ENCODE measurements at places on chromosomes 2 and 18.

DNA sequence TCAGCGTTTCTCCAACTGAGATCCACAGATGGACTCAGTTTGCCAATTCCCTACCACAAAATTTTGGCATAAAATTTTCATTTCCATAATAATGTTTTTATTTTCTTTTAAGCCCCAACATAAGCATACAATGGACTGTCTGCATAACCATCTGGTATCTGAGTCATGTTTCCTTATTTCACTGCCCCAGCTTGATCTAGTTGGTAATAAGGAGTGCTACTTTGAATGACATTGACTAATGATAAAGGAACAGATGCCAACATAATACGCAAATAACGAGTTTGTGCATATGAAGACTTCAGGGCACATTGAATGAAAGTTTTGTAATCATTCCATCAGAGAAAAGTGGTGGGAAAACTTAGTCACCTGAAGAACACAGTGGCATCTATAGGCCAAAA, 8.8 kb upstream of the MBD2 start:
- DNase-seq = no peak

- no peak for DNase-seq
These were observed 34.0 kb downstream of the NAPG start for GRCh38 chr18:10559553-10560451.

- DNase-seq = no peak
These were observed 882.5 kb downstream of the SLC4A3 start for GRCh38 chr2:220509966-220510365.

DNA sequence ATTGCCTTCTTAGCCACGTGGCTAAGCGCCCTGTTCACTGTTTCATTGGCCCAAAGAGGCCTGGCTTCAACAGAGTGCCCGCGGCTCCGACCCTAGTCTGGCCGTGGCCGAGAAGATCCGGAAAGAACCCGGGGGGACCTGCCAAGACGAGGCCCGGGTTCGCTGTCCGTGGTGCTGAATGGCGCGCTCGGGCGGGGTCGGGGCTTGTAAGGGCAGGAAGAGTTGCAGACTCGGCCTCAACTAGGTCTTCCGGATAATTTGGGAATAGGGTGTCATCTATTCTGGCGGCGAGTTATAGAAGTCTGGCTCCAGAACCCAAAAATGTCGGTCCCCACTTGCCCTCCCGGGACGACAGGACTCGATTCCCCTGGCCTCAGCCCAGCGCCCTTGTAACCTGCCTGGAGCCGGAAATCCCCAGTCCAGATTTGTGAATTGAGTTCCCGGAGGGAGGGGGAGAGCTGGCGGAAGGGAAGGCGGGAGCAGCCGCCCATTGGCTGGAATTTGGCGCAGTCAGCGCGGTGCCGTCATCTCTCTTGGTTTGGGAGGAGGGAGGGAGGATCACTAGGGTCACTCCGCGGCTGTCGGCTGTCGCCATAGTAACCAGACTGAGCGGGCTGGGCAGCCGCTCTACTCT, 3.5 kb downstream of the CDK5R2 start:
- peak; percentile 19 for DNase-seq

GRCh38 chr2:203688798-203689197, 17.6 kb upstream of the CD28 start:
- DNase-seq = peak; percentile 58

GRCh38 chr2:106804161-106804560, 81.8 kb downstream of the ST6GAL2 start:
- no peak for DNase-seq

DNA sequence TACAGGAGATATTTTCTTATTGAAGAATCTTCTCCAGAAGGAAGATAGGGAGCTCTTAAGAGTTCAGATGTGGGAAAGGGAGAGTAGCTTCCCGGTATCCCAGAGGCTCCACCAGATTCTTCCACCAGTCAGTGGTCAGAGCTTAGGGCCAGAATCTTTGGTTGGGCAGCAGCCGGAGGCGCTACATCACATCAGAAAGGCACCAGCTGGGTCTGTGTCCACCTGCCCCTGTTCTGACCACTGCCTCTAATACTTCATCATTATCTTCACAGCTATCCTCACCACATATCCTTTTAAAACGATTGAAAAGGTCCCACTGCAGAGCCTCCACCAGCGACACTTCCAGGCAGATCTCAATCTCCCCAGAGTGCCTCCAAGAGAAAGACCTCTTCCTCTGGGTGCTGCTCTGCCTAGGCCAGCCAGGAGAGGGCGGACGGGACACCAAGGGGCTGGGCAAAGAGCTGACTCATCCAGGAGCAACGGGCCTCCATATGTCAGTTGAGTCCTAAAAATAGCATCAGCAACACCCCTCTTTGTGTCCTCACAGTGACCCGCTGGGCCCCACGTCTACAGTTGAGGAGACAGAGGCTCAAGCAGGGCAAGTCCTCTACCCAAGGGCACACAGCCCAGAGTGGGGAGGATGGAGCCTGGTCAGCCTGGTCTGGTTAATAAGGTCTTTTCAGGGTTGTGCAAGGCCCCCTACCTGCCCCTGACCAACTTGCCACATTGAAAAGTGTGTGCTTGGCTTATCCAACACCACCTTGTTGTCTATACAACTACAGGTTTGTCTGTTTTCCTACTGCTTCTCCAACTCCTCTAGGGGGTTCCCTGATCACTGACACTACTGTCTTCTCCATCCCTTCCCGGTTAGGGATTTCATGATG, 81.2 kb downstream of the ADD2 start:
- no peak for DNase-seq

- peak; percentile 82 for DNase-seq
These were observed 155.9 kb downstream of the ESCO1 start for GRCh38 chr18:21444465-21445212.

DNA sequence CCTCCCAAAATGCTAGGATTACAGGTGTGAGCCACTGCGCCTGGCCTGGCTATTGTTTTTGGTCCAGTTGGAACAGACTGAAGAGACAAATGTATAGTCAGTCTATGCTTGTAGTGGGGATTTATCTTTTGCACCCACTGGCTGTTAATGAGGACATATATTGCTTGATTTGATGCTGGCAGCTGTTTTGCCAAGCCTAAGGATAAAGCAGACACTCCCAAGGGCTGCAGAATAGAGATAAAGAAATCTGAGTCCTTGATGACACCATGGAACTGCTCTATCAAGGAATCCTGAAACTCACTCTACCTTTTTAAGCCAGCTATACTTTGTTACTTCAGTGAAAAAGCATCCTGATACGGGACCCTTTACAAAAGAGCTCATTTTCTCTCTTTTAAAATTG, 43.1 kb upstream of the ENOSF1 start:
- DNase-seq = no peak

GRCh38 chr2:145040433-145040832, 520.5 kb upstream of the ZEB2 start:
- DNase-seq = no peak

DNA sequence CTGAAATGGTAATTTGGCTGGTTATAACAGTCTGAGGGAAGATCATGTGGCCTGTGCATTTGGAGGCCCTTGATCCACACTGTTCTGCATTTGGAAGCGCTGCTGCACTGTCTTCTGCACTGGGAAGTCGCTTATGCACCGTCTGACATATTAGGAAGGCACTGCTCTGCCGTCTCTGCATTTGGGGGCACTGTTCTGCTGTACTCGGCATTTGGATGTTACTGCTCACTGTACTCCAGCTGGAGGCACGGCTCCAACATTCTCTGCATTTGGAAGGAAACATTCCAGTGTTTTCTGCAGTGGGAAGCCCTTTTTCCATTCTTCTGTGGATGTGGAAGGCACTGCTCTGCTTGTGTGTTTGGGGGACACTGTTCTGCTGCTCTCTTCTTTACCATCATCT, 9.6 kb upstream of the PROM2 start:
- peak; percentile 40 for DNase-seq

- no peak for DNase-seq
These were observed 166.6 kb downstream of the PMAIP1 start for GRCh38 chr18:60066219-60066975.

DNA sequence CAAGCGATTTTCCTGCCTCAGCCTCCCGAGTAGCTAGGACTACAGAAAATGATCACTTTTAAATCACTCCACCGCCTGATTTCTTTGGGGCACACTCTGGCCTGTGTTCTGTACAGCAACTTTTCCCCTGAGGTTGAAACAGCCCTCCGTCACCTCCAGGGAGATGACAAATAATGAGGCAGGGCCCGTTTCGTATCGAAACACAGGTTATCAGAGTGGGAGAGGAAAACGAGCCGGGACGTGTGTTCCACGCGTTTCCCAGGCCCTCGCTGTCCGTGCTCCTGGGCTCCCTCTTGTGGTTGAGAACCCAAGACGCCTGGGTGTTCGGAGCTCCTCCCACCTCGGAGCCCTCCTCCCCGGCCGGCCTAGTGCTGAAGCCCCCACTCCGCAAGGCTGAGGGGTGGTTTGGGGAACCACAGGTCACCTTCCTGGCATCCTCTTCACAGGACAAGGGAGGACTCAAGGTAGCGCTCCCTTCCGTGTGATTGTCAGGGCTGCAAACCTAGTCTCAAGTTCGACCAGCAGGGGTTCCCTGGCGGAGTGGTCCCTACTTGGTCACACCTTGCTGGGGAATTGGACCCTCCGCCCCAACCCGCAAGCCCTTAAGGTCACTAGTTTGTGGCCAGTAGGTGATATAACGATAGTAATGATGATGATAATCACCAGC, 12.8 kb downstream of the ATP6V1B1 start:
- peak; percentile 65 for DNase-seq

GRCh38 chr2:69088466-69088865, 75.5 kb downstream of the ANTXR1 start:
- no peak for DNase-seq

- DNase-seq = no peak
These were observed 328 bp downstream of the EGR4 start for GRCh38 chr2:73292906-73293533.

DNA sequence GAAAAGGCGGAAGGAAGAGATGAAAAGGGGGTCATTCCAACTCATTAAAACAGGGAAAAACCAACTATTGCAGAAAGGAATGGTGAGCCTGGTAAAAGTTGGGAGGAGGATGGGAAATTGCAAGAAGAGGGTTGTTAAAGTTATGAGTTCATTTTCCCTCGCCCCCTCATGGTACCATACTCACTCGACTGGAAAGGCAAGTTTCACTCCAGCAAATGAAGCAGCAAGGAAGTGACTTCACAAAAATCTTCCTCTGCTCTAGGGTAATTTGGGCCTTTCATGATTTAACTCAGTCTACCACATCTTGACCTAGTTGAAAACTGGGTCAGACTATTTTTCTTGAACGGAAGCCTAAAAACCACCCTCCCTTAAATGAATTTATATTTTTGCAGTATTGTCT, 22.8 kb upstream of the DAW1 start:
- DNase-seq = no peak

DNA sequence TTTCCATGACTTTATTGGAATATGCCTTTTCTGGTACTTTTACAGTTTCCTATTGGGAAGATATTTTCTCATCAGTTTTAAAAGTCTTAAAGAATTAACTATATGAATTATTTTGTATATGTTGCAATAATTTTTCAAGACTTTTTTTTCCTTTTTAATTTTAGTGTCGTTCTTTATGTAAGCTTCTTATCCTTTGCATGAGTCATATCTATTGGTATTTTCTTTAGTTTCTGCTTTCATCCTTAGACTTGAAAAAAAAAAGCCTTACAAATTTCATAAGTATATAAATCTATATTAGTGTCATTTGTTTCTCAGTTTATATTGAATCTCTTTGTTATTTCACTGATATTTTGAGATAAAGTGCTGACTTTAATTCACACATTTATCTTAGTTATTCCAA, 94.9 kb downstream of the DSEL start:
- DNase-seq = no peak

DNA sequence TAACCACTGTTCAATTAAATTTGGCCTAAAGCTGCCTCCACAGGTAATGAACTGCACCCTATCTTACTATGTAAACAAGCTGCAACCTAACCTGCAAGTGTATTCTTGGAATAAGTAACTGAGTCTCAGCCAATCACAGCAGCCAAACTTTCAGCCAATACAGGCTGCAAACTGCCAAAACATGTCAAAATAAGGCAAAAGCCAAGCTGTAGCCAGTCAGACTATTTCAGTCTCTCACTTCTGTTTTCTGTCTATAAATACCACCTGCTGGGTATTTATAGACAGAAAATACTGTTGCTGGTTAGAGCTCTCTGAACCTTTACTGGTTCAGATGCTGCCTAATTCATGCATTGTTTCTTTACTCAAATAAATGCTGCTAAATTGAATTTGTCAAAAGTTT, 14.3 kb downstream of the C2orf76 start:
- DNase-seq = peak; percentile 54

GRCh38 chr2:189782221-189782671, 1.9 kb downstream of the ORMDL1 start:
- no peak for DNase-seq

DNA sequence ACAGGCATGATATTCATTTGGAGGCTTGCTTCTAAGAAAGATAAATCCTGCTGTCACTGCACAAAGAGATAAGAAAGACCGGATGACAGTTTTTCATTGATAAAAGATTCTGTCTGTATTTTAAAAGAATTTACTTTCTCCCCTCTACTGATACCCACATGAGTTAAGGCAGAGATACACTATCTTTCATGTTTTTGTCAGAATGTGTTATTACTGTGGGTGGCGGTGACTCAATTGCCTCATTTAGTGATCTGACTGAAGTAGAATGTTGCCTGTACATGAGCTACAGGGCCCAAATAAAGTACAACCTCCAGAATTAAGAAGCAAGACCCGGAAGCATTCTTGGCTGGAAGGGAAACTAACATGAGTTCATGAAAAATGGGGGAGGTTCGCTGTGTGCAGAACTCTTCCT, 480.0 kb downstream of the SLC4A3 start:
- no peak for DNase-seq

- no peak for DNase-seq
These were observed 1.0 kb downstream of the ZCCHC2 start for GRCh38 chr18:62523631-62524439.

DNA sequence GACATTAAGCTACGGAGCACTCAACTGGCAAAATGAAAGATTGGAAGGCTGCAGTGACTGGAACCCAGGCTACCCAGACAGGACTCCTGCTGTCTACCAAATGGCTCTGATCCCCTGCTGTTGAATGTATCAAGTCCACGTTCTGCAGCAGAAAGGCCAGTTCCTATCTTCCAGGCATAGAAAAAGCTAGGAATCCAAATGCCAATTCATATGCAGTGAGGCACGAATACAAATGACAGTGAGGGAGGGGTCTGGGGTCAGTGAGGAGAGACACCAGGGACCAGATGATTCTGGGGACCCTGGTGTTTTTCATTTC, 5.3 kb downstream of the NRP2 start:
- DNase-seq = no peak

DNA sequence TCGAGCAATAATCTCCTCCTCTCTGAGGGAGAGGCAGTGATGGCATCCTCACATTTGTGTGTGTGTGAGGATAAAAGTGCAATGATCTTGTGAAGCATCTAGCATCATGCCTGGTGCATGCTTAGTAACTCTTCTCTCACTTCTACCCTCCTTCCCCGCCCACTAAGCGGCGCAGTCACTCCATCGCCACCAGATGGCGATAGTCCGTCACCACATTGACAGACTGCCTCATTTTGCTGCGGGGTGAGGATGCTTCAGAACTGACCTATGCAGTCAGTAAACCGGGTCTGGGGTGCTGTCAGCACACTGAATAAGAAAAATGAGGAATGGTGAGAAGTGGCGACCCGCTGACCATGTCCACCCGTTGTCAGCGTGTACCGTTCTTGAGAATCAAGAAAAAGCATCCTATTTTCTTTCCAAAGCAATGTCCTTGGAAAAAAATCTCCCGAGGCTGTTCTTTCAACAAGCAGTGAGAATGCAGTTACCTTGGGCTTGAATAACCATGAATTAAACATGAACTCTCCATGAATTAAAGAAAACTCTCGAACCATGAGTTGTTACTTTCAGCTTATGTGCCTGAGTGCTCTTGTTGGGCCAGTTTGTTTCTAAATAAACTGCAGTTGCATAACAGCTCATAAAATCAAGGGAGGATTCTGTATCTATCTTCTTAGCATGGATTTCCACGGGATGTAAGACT, 37.3 kb upstream of the TMEM177 start:
- peak; percentile 91 for DNase-seq

GRCh38 chr2:231709636-231709980, 1.3 kb downstream of the PTMA start:
- DNase-seq = peak; percentile 45

All from pons (tissue), 1 donor.